ENCODE measurements at places on chromosomes 12 and 14.
A peak's percentile ranks its signal among the peaks of the same experiment; 100 is the strongest.

DNA sequence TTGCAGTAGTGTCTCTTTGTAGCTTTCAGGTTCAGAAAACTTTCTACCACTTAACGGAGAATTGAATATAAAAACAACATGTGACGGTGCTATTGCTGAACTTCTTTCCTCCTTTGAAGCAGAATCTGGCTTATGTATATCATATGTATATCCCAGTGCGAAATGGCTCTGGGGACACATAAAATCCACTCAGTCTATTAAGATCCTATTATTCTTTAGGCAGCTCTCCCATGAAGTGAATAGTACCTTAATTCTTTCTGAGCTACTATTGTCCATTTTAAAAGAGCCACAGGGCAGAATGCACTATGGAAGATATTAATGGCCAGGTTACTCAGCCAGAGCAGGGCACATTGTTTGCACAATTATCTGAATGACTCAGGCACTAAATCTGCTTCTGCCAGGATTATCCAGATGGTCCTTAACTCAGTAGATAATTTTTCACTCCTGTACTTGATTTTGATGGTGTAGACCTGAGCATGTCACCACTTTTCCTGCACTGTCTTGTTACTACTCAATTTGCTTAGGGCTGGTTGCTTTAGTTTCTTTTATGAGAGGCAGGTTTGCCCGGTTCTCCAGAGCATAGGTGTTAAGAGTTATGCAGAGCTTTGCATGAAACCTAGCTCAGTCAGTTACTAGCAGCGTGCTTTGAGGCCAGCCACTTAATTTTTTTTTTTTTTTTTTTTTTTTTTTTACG is 5.5 kb downstream of the CNTN1 start:
- DNase-seq = no peak

- peak; percentile 42 for DNase-seq
Observed at GRCh38 chr12:52681526-52682380, 1.5 kb upstream of the KRT1 start.

DNA sequence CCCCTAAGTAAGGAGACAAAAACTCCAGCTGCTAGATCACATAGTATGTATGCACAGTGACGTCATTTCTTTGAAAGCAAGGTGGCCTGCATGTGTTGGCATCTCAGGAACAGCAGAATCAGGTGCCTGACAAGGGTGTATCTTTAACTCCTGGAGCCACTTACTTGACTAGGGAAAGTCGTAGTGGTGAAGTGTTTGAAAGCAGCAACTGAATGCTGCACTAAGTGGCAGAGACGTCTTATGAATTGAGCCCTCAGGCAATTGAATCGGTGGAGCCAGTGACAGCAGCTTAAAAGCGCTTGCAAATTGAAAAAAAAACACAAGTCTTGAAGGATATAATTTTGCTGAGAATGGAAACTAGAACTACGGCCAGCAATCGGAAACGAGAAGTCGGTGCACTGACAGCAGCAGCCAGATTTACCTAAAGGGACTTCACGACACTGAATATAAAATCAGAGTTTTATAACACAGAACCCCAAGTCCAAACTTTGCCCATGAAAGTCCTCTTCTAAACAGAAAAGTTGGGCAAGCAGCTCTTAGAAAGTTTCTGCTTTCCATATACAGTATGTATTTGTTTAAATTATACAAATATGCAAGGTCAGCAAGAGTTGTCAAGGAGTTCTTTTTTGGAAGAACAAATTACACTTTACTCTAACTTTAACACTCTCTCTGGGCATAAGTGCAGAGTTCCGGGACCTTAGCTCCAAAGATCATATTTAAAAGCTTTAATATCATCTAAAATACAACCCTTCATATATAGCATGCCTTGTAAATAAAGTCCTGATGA is 1.1 kb downstream of the IGF1 start:
- no peak for DNase-seq

DNA sequence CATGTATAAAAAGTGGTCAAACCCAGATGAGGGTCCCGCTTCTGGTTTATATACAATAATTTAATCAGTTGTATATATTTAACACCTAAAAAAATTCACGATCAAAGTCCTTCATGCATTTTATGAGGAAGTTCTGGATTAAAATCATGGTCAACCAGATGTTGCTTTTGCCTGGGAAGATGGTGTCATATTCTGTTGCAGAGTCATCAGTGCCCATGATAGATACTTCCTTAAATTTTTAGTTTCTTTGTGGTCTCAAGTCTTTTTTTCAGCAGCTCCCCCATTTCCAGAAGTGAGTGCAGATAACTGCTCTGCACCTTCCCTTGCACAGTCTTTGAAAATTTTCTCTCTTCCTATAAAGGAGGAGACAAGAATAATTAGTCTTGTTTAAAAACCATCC is 16.1 kb downstream of the ERP29 start:
- no peak for DNase-seq

DNA sequence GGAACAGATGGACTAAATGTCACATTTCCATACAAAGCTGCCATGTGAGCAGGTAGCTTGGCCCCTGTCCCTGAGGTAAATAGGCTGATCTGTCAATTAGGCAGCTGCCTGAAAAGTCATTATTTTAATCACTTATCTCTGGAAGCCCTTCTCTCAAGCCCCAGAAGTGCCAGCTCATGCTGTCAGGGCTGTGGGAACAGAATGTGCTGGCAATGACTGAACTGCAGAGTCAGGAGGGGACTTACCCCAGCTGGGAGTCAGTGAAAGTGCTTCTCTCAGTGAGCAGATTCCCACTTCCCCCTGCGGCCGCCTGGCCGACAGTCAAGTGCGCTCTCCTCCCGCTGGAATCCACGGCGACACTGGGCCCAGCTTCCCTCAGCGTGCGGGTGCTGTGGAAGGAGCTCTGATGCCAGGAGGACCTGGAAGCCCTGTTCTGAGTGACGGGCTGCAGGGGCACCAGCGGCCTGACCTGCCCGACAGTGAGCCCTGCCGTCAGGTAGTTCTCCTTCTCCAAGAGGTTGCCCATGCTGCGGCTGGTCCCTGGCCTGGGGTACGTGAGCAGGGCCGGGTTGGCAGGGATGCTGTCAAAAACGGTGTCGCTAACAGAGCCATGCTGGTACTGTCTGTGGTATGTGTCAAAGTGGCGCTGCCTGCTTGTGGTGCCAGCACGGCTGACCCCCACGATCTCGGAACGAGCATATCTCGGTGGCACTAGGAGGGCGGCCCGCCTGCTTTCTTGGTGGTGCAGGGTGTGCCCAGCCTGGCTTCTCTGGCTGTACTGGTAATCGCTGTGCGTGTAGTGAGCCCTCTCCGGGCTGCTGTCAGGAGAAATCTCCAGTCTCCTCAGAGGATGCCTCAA is 18.7 kb downstream of the PKP2 start:
- DNase-seq = no peak

DNA sequence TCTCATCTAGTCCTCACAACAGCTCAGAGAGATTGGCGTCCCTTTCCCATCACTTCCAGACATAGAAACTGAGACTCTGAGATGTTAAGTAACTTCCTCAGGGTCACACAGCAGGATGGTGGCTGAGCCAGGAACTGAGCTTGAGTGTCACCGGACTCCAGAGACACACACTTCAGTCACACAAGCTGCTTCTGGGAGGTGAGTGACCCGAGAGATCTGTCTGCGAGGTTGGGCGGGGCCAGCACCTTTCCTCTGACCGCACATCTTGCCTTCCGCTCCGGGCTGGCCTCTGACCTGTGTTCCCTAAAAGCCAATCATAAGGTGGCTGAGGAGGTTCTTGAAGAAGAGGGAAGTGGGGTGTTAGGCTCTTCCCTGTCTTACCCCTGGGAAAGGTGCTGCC is 72.2 kb downstream of the ADCK1 start:
- DNase-seq = no peak

- no peak for DNase-seq
Observed at GRCh38 chr14:36485773-36486172, 34.3 kb downstream of the NKX2-1 start.

GRCh38 chr14:103231376-103232019 is 102.5 kb upstream of the EIF5 start:
- DNase-seq = no peak

- no peak for DNase-seq
Observed at GRCh38 chr14:33406766-33407165, 468.1 kb downstream of the NPAS3 start.

DNA sequence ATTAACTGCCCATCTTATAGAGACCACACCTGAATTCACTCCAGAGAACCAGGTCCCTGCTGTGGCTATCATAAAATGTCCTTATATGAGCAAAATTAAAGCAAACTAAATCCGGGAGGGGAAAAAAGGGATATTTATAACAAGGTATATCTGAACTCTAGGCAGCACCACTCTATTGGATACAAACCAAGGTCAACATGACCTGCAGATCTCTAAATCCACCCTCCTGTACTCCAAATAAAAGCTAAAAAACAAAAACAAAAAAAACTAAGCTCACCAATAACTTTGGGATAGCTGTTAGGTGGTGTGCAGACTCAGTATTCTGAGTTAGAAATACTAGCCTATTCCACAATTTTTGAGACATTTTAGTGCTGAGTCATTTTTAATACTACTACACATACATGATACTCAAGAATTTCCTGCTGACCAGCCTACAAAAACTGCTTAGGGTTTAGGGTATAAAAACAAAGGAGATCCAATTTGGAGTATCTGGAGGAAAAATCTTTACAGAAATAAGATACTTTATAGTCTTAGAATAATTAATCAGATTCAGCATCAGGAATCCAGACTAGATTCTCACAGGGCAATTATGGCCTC is 46.6 kb upstream of the LTBP2 start:
- no peak for DNase-seq

- no peak for DNase-seq
Observed at GRCh38 chr12:95699579-95699978, 91.0 kb downstream of the NTN4 start.

GRCh38 chr12:60148831-60149230 is 553.0 kb downstream of the SLC16A7 start:
- DNase-seq = no peak

DNA sequence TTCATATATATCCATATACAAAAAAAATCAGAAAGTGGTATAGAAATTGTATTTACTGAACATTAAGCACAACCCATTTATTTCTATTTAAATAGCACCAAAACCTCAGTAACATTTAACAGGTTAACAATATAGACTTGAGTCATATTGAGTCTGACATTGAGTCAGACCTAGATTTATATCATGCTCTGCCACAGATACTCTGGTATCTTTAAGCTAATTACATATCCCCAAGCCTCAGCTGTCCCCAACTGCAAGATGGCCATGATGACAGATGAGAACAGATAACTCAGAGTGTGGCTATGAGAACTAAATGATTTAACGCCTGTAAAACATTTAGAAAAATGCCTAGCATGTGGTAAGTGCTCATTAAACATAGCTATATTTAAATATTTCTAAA is 40.3 kb downstream of the IFNG start:
- DNase-seq = no peak

- no peak for DNase-seq
Observed at GRCh38 chr12:32901553-32901952, 5.0 kb upstream of the PKP2 start.

GRCh38 chr12:126684703-126685102 is 1582.3 kb upstream of the TMEM132C start:
- DNase-seq = no peak

DNA sequence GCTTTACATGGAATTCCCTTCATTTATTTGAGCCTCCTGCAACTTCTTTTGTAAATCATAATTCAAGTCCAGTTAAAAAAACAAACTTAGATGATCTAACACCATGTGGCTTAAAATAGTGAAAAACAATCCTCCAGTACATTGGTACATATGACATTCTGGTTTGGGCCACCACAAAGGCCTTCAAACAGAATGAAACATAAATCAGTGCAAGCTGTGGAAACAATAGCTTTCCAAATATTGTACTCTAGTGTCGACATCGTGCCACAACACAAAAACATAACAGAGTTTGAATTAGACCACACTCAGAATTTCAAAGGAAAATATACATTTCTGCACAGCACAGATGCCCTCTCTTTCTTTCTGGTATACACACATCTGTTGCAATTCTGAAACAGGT is 751.3 kb downstream of the SLC6A15 start:
- no peak for DNase-seq

GRCh38 chr14:100567877-100568163 is 19.4 kb downstream of the BEGAIN start:
- DNase-seq = no peak

- no peak for DNase-seq
Observed at GRCh38 chr12:88562846-88563582, 17.3 kb downstream of the KITLG start.

- DNase-seq = no peak
Observed at GRCh38 chr12:42660968-42661937, 71.7 kb upstream of the PRICKLE1 start.

- no peak for DNase-seq
Observed at GRCh38 chr12:28023156-28023887, 50.8 kb upstream of the PTHLH start.
